ENCODE measurements at places on chromosomes 6 and 20. TPM values are rescaled to one million over a fixed set of nuclear protein-coding genes. Genes with fewer than 3 reads are reported as not detected.

The C20orf202 gene
- total RNA-seq = not detected

The FKBP5 gene
- total RNA-seq = 68.0 TPM

DNA sequence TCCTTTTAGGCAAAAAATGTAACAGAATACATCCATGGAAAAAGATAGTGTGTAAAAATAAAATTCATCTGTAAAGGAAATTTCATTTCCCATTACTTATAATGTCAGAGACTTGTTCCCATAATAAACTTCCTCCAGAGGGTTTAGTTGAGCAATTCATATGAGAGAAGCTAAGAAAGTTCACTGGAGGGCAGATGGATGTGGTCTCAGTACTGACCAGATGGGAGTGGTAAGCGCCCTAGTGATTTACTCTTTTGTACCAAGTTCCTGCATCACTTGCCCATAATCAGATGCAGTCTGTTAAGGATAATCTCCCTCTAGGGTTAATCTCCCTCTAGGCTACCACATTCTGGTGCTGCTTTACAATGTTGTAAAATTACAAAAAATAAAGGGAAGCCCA lies 61.7 kb downstream of the ESF1 start:
- peak; percentile 51 for DNase-seq

GRCh38 chr6:43053545-43054205 lies at the start of gene CUL7:
Gene CUL7, minus strand, starts transcription at chr6:43053851. Its CDS starts 1,063 bp downstream, at chr6:43052788.
- DNase-seq = peak; percentile 93

- DNase-seq = no peak
Observed at GRCh38 chr6:2551705-2552104, 199.0 kb downstream of the MYLK4 start.

- no peak for DNase-seq
Observed at GRCh38 chr20:36472637-36473090, 68.7 kb upstream of the MYL9 start.

- peak; percentile 93 for DNase-seq
Observed at GRCh38 chr6:158040051-158040803, 58.6 kb downstream of the SYNJ2 start.

DNA sequence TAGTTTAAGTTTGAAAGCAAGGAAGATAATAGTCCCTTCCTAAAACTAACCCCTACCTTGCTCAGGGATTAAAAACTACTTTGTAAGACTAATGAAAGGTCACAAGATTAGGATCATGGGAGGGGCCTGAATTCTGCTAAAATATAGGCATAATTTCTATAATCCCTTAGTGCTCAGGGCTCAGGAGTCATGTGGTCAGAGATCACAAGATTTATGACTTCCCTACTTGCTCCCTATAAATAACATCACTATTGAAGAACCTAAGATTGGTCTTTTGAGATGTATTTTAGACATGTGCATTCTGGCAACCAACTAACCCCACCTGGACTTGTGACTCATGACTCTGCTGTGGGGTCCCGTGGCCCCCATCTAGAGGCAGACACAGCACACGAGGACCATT lies 81.1 kb downstream of the STMND1 start:
- no peak for DNase-seq
